MCF 10A (cell line): ENCODE measurements at places on chromosomes 2 and 18. TPM values are rescaled to one million over a fixed set of nuclear protein-coding genes. Genes with fewer than 3 reads are reported as not detected.

- no peaks in the 10 kb centered on the region for H3K27me3 ChIP-seq
- H3K4me3 ChIP-seq = peak overlapping the region; percentile 87
- no peak overlapping the region for H3K27ac ChIP-seq
- DNase-seq = no peak
- H3K36me3 ChIP-seq = no peaks in the 10 kb centered on the region
Measured at GRCh38 chr2:19361325-19361990, 3.0 kb upstream of the OSR1 start.

DNA sequence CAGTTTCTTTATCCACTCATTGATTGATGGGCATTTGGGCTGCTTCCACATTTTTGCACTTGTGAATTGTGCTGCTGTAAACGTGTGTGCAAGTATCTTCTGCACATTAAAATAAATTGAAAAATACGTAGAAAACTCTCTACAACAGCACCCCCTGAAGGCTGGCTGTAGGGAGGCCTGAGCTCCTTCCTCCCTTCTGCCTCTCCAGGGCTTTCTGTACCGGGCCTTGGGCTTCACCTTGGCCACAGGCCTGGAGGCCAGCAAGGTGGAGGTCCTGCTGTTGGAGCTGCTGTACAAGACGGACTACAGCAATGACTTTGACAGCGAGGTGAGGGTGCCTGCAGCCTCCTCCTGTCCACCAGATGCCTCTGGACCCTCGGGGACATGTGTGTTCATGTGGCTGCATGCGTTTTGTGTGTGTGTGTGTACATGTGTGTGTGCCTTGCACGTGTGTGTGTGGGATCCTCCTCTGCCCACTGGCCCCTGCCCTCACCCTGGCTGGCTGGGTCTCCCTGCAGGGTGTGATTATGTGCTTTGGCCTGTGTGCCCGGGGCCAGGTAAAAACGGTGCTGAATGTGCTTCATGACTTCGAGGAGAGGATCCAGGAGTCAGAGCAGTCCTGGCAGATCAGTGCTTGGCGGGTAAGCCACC is 29.2 kb downstream of the MROH2A start:
- peak; percentile 9 for DNase-seq
- no peak overlapping the region for H3K4me3 ChIP-seq
- H3K4me1 ChIP-seq = no peaks in the 10 kb centered on the region
- no peak overlapping the region for H3K27ac ChIP-seq

GRCh38 chr2:8857709-8858108 is 20.3 kb upstream of the KIDINS220 start:
- peaks cover 14% of the 10 kb centered on the region for H3K36me3 ChIP-seq
- DNase-seq = no peak
- H3K4me3 ChIP-seq = no peak overlapping the region

DNA sequence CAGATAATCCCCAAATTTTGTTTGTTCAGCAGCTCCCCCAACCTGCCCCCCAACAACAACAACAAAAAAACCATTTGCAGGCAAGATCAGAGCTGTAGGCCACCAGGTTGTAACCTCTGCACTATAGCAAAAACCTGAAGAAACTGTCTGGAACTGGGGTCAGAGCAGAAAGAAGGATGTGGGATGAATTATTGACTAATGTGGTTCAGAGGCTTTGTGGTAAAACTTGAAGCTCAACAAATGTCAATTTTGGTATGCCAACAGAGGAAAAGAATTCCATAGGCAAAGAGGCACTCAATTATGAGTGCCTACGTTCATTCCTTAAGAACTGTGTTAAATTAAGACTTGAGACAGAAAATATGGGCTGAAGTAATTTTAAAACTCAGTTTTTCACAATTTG is 255.1 kb downstream of the STK39 start:
- H3K36me3 ChIP-seq = no peaks in the 10 kb centered on the region
- no peaks in the 10 kb centered on the region for H3K4me1 ChIP-seq
- H3K27me3 ChIP-seq = no peaks in the 10 kb centered on the region
- no peak overlapping the region for H3K27ac ChIP-seq
- no peak overlapping the region for H3K4me3 ChIP-seq

GRCh38 chr2:47037678-47038077 is 117.4 kb downstream of the STPG4 start:
- H3K27me3 ChIP-seq = no peaks in the 10 kb centered on the region
- peaks cover 41% of the 10 kb centered on the region for H3K4me1 ChIP-seq
- H3K27ac ChIP-seq = no peak overlapping the region
- no peak overlapping the region for H3K4me3 ChIP-seq

DNA sequence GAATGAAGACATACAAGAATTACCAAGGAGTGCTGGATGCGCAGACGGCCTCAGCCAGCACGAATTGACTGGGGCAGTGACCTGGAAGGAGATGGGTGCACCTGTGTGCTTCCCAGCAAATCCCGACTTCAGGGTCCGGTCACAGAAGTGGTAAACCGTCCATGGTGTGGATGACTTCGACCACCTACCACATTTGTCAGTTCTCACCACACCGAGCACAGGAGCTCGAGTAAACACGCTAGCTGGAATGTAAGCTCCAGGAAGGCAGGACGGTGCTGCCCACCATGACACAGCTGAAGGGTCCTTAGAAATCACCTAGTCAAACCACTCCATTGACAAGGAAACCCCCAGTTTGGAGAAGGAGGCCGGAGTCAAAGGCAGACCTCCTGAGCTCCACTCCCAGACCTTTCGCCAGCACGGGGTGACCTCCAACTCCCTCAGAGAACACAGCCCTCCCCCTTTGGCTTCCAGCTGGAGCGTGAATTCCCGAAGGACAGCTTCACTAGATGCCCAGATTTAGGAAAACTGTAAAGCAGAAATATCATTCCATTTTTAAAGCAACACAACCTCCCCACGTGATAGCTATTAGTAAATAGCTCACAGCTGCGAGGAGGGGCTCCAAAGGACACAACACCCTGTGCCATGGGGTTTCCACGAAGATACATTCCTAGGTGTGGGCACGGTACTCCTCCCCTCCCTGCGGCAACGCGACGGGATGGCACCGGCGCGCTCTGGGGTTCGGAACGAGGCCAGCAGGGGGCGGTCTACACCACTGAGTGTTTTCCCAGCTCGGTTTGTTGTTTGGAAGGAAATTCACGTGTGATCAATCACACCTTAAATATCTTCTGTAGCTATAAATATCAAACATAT is 34.1 kb upstream of the GNAL start:
- peak overlapping the region; percentile 24 for H3K4me3 ChIP-seq
- H3K27me3 ChIP-seq = no peaks in the 10 kb centered on the region
- H3K36me3 ChIP-seq = peaks cover 5% of the 10 kb centered on the region
- no peak overlapping the region for H3K27ac ChIP-seq

GRCh38 chr2:120589771-120590608 is 145.7 kb upstream of the GLI2 start:
- H3K4me1 ChIP-seq = peaks cover 24% of the 10 kb centered on the region
- no peaks in the 10 kb centered on the region for H3K27me3 ChIP-seq
- peak overlapping the region; percentile 44 for H3K27ac ChIP-seq
- DNase-seq = peak; percentile 89

Gene LCT
- total RNA-seq = not detected in 2 replicates

Gene IAH1
- total RNA-seq = 74.7 and 82.3 TPM in 2 replicates

Gene PIGN
- total RNA-seq = 29.4 and 29.5 TPM in 2 replicates
